NCI-H1436 (cell line): ENCODE measurements at places on chromosomes 2 and 18.

- no peak for DNase-seq
These were observed 24.9 kb downstream of the HADHB start for GRCh38 chr2:26269571-26270158.

GRCh38 chr2:33071591-33071990, 124.8 kb downstream of the LTBP1 start:
- DNase-seq: no peak

DNA sequence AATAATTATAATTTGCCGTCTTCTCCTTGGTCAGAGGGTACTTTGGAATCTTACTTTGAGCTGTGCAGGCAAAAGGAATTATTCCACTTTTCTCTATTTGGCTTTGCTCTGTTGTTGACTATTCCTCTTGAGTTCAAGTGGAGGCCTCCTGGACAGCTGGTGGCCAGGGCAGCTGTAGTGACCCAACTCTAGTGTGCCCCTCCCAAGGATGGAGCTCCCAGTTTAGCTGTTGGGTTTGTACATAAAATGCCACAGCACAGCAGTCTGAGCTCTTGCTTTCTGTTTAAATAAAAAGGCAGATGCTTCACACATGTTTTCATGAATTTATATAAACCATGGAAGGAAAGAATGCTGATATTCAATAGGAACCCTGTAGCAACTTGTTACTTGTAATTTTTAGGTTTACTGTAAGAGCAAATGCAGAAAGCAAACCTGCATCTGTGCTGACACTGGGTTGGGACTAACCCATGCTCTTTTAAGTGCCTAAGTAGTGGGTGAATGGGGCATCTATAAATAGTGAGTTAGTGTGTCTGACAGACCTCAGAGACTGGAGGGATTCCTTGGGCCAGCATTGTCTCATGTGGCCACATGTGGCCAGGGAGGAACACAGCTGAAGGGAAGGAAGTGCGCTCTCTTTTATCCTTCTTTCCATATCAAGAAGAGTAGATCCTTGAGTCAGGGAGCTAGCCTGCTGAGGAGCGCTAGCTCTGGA, 121.8 kb downstream of the FHOD3 start:
- no peak for DNase-seq

- no peak for DNase-seq
These were observed 25.4 kb downstream of the GPC1 start for GRCh38 chr2:240460781-240461431.

- no peak for DNase-seq
These were observed 32.5 kb downstream of the INPP5D start for GRCh38 chr2:233092432-233093165.
